ENCODE measurements at places on chromosomes 1 and 21.
A peak's percentile ranks its signal among the peaks of the same experiment; 100 is the strongest.

- DNase-seq = peak; percentile 10
Measured at GRCh38 chr1:181479137-181479745, 4.1 kb upstream of the CACNA1E start.

- peak; percentile 11 for DNase-seq
Measured at GRCh38 chr1:220217383-220217988, 54.8 kb downstream of the RAB3GAP2 start.

DNA sequence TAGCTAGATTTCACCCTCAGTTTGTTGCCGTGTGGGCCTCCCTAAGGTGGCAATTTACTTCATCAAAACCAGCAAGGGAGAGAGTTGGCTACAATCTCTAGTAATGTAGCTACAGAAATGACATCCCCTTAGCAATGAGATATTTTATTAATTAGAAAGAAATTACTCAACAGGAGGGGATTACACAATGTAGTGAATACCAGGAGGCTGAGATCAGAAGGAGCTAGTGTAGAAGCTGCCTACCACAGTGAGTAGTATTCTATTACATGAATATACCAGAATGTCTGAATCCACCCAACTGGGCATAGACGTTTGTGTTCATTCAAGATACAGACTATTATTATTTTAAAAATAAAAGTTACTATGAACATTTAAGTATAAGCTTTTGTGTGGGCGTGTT is 868.2 kb upstream of the CXADR start:
- DNase-seq = no peak

DNA sequence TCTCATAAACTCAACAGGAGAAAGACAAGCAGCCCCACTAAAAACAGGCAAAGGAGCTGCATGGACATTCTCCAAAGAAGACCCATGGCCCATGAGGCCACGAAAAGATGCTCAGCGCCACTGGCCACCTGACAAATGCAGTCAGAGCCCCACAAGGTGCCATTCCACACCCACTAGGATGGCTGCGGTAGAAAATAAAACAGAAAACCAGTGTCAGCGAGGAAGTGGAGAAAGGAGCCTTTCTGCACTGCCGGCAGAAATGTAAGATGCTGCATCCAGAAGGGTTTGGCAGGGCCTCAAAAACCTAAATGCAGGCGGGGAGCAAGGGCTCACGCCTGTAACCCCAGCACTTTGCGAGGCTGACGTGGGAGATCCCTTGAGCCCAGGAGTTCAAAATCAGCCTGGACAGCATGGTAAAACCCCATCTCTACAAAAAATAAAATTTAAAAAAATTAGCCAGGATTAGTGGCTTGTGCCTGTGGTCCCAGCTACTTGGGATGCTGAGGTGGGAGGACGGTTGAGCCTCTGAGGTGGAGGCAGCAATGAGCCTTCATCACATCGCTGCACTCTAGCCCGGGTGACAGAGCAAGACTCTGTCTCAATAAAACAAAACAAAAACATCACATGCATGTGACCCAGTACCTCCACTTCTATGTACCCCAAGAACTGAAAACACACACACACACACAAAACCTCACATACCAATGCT is 4.2 kb downstream of the WNT9A start:
- no peak for DNase-seq

DNA sequence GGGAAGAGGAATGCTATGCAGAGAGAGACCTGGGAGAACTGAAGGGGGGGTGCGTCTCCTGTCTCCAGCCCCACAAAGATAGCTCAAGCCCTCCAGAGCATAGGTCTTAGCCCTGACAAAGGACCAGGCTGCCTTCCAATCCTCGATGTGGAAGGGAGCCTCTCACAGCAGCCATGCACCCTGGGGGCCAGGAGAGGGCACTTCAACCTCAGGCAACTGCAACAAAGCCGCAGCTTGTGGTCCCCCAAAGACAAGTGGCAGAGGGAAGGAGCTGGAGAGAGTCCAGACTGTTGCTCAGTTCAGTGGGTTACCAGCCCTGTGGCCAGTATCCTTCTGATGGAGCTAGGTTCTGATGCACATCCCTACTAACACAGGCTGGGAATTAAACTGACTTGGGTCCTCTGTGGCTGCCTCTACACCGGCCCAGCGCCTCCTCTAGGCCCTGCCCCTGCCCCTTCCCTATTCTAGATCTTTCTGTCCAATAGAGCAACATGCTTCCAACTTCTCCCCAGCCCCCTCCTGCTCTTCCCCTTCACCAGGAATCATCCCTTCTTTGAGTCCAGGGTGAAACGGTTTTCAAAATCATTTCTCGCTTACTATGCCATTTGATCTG is 100.7 kb upstream of the SPATA6 start:
- DNase-seq = peak; percentile 79

- DNase-seq = no peak
Measured at GRCh38 chr1:40944841-40945430, 34.6 kb upstream of the CTPS1 start.

DNA sequence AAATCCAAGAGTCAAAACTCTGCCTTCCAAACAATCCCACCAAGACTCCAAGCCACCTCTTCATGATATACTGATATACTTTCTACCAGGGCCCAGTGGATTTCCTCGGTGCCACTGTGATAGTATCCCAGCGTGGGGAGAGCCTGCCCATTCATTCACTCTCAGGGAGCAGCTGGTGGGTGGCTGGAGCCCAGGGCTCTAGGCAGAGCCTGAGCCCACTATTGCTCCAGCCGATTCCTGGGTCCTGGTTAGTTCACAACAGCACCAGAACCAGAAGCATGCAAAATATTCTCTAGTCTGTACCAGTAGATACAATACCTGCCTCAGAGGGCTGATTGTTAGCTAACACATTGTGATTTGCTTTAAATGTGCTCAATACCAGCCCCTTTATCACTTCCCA is 831 bp downstream of the CSRP1 start:
- no peak for DNase-seq

DNA sequence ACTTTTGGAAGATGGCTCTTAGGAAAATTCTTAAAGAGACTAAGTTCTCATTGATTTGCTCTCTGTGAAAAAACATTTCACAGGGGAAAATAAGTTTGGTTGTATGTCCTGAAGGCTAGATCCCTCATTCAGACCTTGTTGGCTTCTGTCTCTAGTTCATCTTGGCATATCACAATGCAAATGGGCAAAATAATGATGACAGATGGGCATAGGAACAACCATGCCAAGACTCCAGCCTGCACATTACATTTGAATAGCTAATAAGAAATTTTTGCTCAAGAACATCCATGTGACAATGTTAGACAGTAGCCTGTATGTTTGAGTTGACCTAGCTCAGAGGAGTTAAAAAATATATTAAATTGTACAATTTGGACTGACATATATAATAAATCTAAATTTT is 292.9 kb downstream of the PLA2G4A start:
- peak; percentile 39 for DNase-seq

GRCh38 chr1:115718011-115718754 is 50.3 kb downstream of the CASQ2 start:
- DNase-seq = no peak

DNA sequence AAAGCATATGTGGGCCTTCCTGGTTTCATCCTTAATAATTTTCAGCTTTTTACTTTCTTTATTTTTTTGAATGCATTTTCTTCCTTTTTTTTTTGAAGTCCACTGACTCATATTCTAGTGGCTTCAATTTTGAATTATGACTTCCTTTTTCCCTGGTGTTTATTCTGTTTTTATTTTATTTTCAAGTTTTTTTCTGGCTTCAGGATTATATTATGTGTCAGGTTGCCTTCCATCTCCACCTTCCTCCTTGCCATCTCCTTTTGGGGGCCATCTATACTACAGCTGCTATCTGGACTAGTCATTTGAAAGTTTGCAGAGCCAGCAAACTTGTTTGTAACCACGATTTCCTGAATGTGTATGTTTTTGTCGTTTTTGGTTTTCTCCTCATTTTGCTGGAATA is 117.6 kb downstream of the LEPR start:
- DNase-seq = no peak

- no peak for DNase-seq
Measured at GRCh38 chr1:78649628-78650027, at the start of gene IFI44. Gene IFI44 (plus strand): TSS chr1:78649831. CDS start chr1:78650196, 365 bp downstream.

- peak; percentile 35 for DNase-seq
Measured at GRCh38 chr1:229070168-229070567, 200.7 kb upstream of the RAB4A start.

DNA sequence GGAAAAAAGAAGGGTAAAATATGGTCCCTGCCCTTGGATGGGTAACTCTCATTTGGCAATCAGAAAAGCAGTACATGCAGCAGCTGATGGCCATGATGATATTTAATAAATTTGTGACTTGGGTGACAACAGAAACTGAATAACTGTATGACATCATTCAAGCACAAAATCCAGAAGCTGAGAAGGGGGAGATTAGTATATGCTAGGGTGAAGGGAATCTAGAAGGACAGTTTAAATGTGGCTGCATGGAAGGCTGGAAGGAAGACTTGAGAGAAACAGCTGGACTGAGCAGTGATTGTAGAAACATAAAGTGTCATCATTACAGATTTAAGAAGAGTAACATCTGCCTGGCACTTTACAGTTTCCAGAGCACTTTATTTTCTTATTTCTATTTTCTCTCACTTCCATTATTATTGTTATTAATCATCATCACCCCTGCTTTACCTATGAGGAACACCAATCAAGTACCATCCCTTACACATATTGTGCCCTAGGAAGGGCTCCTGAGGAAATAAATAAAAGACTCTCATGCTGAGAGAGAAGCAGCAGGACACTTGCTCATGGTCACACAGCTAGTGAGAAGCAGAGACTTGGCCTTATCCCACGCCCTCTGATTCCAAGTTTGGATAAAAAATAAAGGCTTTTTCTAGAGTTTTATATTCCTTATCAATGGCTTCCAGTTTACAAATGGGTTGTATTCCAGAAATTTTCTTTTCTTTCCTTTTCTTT is 207.2 kb downstream of the PBX1 start:
- DNase-seq = no peak

- no peak for DNase-seq
Measured at GRCh38 chr1:230160957-230161771, 94.1 kb downstream of the GALNT2 start.

Measured in NCI-H2171 treated with DMSO at 0.1 percent for 48 hours (cell line).